Muscle of arm (tissue), 14 donors: ENCODE measurements at places on chromosomes 1 and 21. TPM values are rescaled to one million over a fixed set of nuclear protein-coding genes. Genes with fewer than 3 reads are reported as not detected.
A peak's percentile ranks its signal among the peaks of the same experiment; 100 is the strongest.

Gene LCE2C
- polyA plus RNA-seq: not detected

Gene ITLN2
- 0.36 TPM for polyA plus RNA-seq

GRCh38 chr1:198530953-198531352 is 9.5 kb downstream of the ATP6V1G3 start:
- DNase-seq: no peak

GRCh38 chr21:30415993-30416392 is 9.7 kb downstream of the KRTAP13-3 start:
- no peak for DNase-seq

GRCh38 chr1:65279070-65279779 is 30.1 kb upstream of the DNAJC6 start:
- DNase-seq: no peak

DNA sequence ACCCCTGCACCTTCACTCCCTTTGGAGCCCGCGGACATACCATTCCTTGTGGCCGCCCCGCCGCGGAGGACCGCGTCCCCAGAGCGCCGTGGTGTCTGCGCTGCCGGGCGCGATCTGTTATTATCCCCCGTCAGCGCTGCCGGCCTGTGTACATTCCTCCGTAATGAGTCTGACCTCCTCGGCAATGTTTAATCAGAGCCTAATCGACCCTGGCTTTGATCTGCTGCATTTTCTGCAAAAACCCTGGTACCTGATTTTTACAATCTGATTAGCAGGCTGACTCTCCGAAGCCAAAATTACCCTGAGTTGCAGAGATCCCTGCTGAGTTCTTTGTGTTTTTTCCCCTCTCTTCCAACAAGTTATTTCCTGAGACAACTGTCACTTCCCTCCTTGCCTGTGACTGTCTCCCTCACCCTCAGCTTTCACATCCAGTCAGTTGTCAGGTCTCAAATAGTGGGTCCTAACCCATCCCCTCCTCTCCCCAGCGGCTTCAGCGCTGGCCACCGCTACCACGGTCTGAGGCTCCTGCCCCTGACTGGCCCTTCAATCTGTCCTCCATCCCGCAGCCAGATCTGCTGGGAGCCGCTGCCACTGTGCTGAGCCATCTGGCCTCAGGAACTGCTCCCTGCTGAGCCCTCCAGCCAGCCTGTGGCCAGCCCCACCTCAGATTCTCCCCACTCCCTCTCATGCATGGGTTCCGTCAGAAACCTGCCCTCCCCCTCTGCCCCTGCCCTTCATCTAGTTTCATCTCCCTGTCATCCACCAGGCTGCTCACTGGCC is 53.5 kb downstream of the GLIS1 start:
- no peak for DNase-seq

GRCh38 chr21:36788120-36788638 is 89.3 kb downstream of the SIM2 start:
- DNase-seq: no peak

DNA sequence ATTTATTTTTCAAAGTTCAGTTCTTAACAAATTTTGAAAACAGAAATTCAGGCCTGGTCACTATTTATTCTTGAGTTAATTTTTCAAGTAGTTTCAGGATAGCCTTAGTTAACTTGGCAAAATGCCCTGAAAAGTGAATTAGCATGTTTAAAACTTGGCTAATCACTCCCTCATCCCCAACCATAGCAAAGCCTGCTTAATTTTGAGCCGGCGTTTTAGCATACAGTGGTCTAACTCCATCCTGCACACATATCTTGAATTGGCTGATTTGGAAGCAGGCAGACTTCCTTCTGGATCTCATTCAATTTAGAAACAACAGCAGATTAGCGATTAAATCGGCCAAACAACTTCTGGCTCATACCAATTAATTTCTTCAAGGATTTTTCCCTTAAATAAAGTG is 439.2 kb downstream of the PTBP2 start:
- no peak for DNase-seq

GRCh38 chr1:114034567-114035303 is 55.5 kb downstream of the OLFML3 start:
- DNase-seq: no peak

Gene PLA2G2F
- not detected for polyA plus RNA-seq

DNA sequence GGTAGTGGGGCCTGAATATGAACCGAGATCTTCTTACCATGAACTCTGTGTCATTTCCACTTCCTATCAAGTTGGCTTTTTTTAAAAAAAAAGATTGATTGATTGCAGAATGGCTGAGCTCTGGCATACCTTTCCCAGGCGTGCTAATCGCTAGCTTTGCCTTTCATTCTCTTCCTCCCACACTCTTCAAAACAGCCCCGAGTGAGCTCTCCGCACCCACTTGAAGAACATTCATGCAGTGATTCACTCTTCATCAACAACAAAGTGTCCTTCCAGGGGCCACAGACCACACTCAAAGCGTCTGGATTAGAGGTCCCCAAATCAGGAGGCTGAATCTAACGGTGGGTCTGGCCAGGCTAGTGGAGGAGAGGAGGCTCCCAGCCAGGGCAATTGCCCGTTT is 96.3 kb upstream of the GALNT2 start:
- no peak for DNase-seq

Gene SAMD11
- polyA plus RNA-seq: 3.9 TPM

DNA sequence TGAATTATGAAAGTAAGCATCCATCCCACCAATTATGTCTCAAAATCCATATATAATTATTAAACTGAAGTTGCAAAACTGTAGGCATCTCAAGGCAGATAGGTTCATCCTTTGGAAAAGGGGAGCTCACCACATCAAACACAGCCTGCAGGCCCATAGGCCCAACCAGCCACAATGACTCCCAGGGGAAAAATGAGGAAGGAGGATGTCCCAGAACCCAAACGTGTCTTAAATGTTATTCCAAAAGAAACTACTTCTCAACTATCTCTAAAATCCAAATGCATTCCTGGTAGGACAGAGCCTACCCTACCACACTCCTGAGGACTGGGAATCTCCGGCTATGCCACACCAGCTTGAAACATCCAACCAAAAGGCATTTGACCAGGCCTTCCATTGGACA is 12.8 kb downstream of the TIAM1 start:
- DNase-seq: no peak

DNA sequence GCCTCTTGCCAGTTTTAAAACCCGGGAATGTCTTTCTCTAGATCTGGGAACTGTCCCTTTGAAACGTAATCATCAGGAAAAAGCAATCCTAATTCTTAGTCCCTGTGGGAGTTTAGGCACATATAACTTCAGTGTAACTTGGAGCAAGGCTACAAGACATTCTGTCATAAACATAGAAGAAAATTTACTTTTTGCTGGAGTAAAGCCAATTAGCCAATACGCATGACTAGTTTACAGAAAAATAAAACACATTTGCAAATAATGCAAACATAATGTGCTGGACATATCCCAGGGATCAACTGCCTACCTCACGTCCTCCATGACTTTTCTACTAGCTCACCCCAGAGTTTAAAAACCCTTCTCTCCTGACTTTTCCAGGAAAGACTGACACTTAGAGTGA is 970.6 kb downstream of the MRPL39 start:
- DNase-seq: peak; percentile 26

Gene VANGL2
- polyA plus RNA-seq: 14.4 TPM

DNA sequence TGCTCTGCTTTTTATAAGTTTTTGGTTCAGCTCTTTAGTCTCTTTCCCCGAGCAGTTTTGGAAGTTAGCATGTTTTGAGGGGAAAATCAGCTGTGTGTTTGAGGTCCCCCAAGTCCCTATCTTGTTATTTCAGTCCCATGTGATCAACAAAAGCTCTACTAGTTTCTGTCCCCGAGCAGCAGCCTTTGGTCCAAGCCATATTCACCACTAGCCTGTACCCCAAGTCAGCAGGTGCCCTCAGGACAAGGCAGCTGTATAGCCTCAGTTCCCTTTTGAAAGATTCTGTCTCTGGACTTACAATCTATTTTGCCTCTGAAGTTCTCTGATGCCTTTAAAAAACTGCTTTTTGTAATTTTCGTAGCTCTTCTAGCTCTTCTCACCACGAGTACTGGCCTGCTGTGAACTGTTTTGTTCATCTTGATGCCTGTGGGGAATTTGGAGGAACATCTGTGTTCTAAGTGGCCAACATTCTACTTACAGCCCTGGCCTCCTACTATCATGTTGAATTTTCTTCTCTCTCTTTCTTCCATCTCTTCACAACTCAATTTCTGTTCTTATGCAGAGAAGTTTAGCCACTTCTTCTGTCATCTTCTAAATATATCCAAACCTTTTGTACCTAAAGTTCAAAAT is 16.7 kb downstream of the UAP1 start:
- DNase-seq: peak; percentile 61
